ENCODE measurements at places on chromosomes 3 and 15.

DNA sequence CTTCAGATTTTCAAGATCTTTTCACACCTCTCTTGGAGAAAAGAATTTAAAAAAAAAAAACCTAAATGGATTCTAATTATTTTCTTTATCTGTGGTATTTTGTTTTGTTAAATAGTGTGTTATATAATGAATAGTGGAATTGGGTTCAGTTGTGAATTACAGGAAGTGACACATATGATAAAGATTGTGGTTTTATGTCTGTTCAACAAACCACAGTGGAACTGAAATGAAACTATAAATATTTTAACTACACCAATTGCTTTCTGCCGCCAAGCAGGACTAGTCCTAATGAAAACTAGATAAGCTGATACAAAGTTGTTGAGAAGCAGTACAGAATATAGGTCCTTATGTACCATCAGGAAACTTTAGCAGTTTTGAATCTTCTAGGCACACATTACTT is 121.6 kb downstream of the UBE2E2 start:
- no peak for DNase-seq

GRCh38 chr15:96261575-96262034 is 68.9 kb upstream of the NR2F2 start:
- no peak for DNase-seq

- no peak for DNase-seq
Observed at GRCh38 chr3:45596290-45596791, 1.8 kb downstream of the LIMD1 start.

- peak; percentile 85 for DNase-seq
Observed at GRCh38 chr15:91867581-91868026, 14.1 kb downstream of the SLCO3A1 start.

- DNase-seq: no peak
Observed at GRCh38 chr3:51813539-51813938, 34.5 kb upstream of the IQCF6 start.

DNA sequence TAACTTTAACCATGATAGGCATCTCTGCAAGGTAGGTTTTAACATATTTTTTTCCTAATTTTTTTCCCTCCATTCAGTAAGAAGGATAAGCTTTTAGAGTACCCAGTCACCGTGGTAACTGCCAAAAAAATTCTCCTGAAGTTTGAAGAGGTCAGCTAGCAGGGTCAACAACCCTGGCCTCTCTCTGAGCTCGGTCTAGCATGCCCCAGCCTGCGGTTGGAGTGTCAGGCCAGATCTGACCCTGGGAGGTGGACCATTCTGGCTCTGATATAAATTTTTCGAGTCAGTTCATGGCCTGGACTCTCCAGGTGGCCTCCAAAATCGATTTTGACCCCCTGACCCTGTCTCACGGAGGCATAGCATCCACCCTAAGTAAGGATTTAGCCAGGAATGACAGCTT is 29.7 kb downstream of the SOX2 start:
- no peak for DNase-seq

- DNase-seq: no peak
Observed at GRCh38 chr3:104941785-104942184, 424.9 kb upstream of the ALCAM start.

DNA sequence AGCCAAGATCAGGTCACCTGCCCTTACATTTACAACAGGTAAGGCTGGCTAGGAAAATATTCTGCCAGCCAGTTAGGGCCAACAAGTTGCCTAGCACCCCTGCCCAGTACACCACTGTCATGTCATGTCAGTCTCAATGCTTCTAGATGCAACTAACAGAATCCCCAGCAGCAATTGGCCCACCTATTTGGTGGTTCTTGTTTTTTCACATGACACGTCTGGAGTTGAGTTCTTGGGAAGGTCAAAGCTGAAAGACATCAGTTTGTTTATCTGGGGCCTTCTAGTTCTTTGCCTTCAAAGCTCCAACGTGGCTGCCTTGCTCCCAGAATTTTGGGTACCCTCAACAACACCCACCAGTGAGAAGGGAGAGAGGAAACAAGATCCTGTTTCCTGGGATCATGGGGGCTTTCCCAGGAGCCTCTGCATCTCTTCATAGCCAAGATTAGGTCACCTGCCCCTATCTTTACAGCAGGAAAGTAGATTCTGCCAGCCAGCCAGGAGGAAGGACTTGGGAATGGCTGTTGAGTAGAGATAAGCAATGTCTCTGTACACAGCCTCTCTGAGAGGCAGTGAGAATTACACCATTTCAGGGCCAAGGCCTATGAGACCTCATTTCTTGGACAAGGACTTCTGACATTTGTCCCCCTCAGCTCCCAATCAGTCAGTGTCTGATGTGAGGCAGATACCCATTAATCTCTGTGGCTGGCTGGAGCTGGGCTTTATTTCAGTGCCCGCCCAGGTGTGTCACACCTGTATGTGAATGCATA is 8.6 kb downstream of the GPX1 start:
- DNase-seq: no peak

DNA sequence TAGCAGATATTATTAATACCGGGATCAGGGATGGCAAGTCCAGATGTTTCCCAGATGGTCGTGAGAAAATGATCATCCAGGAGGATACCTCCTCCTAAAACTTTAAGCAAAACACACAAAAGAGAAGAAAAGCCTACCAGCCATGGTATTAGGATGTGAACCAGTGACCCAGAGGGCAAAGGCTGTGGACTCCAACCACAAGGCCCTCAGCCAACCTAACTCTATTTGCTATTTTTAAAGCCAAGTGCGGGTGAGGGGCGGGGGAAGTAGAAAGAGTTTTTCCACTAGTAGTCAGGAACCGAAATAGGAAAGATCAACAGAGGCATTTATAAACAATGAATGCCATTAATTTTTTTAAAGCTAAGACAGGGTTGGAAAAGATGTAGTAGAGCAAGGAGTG is 77.4 kb downstream of the STAC start:
- DNase-seq: no peak

- DNase-seq: no peak
Observed at GRCh38 chr3:66416556-66417304, 84.1 kb downstream of the LRIG1 start.

GRCh38 chr3:194852831-194853508 is 167.3 kb downstream of the FAM43A start:
- DNase-seq: no peak

GRCh38 chr3:114089675-114090074 is 33.1 kb downstream of the QTRT2 start:
- no peak for DNase-seq

DNA sequence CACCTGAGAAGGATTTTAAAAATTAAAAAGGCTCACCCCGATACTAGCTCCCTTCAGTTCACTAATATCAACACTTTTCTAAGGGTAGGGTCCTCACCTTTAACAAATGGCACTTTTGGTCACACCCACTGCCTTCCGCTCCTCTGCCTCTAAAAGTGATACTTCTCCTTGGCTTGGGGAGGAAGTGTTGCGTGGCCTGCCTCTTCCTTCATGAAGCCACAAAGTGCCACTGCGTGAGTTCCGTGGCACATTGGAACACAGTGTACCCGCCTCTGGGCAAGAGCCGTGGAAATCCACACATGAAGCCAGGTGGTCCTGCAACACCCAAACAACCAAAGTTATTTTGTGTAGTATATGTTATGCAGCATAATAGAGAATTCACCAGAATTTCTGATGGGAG is 3.9 kb downstream of the B4GALT4 start:
- no peak for DNase-seq
